Cardiac atrium fibroblast (primary cell): ENCODE measurements at places on chromosomes 7 and 10. TPM values are rescaled to one million over a fixed set of nuclear protein-coding genes. Genes with fewer than 3 reads are reported as not detected.

The ADGRA1 gene
- not detected in 2 replicates for total RNA-seq

The VAX1 gene
- total RNA-seq = not detected in 2 replicates

The STEAP2 gene
- total RNA-seq = 3.8 and 21.7 TPM in 2 replicates

The PODXL gene
- total RNA-seq = 2.9 and 10.9 TPM in 2 replicates

The NUTM2D gene
- 1.3 and 1.4 TPM in 2 replicates for total RNA-seq

The AKR1C8 gene
- not detected in 2 replicates for total RNA-seq

The PRSS37 gene
- total RNA-seq = not detected in 2 replicates

The CRTAC1 gene
- total RNA-seq = not detected in 2 replicates

The STAM gene
- 16.4 and 26.7 TPM in 2 replicates for total RNA-seq

The CCL24 gene
- not detected in 2 replicates for total RNA-seq

The TMEM270 gene
- total RNA-seq = not detected in 2 replicates

The TNS3 gene
- total RNA-seq = 21.1 and 91.0 TPM in 2 replicates

The PRPF18 gene
- total RNA-seq = 15.7 and 21.5 TPM in 2 replicates

The FAM25G gene
- not detected in 2 replicates for total RNA-seq

The FKBP6 gene
- not detected in 2 replicates for total RNA-seq

The CFAP70 gene
- total RNA-seq = 0.16 and 0.18 TPM in 2 replicates

The LAMB1 gene
- total RNA-seq = 453 and 515 TPM in 2 replicates

The ADCY1 gene
- total RNA-seq = 0.36 and 0.49 TPM in 2 replicates

The PDGFA gene
- total RNA-seq = 13.3 and 16.2 TPM in 2 replicates

The ZNF853 gene
- 0.16 and 1.1 TPM in 2 replicates for total RNA-seq

The PTPRE gene
- 2.0 and 3.7 TPM in 2 replicates for total RNA-seq

The CTAGE6 gene
- not detected in 2 replicates for total RNA-seq

The WEE2 gene
- not detected in 2 replicates for total RNA-seq

The CPA4 gene
- 56.7 and 90.1 TPM in 2 replicates for total RNA-seq

The TAS2R5 gene
- total RNA-seq = 0.16 and 2.7 TPM in 2 replicates

The KCNIP2 gene
- 0.54 and 0.97 TPM in 2 replicates for total RNA-seq

The HOXA5 gene
- not detected in 2 replicates for total RNA-seq

The PRKCQ gene
- total RNA-seq = 0.32 TPM in 1 of 2 replicates, not detected in the other

The MMP21 gene
- not detected in 2 replicates for total RNA-seq

The SUMF2 gene
- 144 and 152 TPM in 2 replicates for total RNA-seq
